ENCODE measurements at places on chromosomes 7 and 10. TPM values are rescaled to one million over a fixed set of nuclear protein-coding genes. Genes with fewer than 3 reads are reported as not detected.

Gene SKIDA1
- 0.85 TPM for total RNA-seq

Gene IRF5
- 13.4 TPM for total RNA-seq

Gene ZNF722
- total RNA-seq = not detected

Gene CPA1
- not detected for total RNA-seq

Gene TMEM270
- 0.22 TPM for total RNA-seq

Gene NKX1-2
- total RNA-seq = not detected

Gene OR2A12
- total RNA-seq = not detected

Gene GIMAP7
- not detected for total RNA-seq

Gene HMX2
- total RNA-seq = 0.23 TPM

Gene SLC18A3
- total RNA-seq = not detected

Gene AMZ1
- total RNA-seq = not detected

Gene TUBB8
- 0.16 TPM for total RNA-seq

Gene VWA2
- total RNA-seq = not detected

Gene KIAA1549
- 6.7 TPM for total RNA-seq

Gene PARG
- total RNA-seq = 20.2 TPM

Gene PON2
- 330 TPM for total RNA-seq

Gene SOSTDC1
- not detected for total RNA-seq

Gene CRHR2
- total RNA-seq = 0.05 TPM

Gene AKR1C8
- total RNA-seq = not detected

Gene SPDYE2
- total RNA-seq = not detected

Gene CALHM1
- total RNA-seq = not detected

Gene RTKN2
- 0.95 TPM for total RNA-seq

Gene ACTR3C
- not detected for total RNA-seq

Gene MAGI2
- 0.48 TPM for total RNA-seq

Gene TMEM176B
- total RNA-seq = 0.15 TPM

Gene VSTM2A
- not detected for total RNA-seq

Gene HOXA9
- 0.41 TPM for total RNA-seq

Gene HECW1
- 15.7 TPM for total RNA-seq

Gene LLCFC1
- not detected for total RNA-seq

Gene ACHE
- total RNA-seq = 2.1 TPM

Gene SPDYE9
- not detected for total RNA-seq

Gene LRRN3
- total RNA-seq = 0.04 TPM

Gene SAMD9
- 5.1 TPM for total RNA-seq

Gene COL28A1
- total RNA-seq = 0.98 TPM

Gene OIT3
- total RNA-seq = not detected

Gene PLEKHS1
- total RNA-seq = 0.06 TPM

Gene POT1
- 12.5 TPM for total RNA-seq

Gene NANOS1
- total RNA-seq = 3.6 TPM

Gene PPP1R17
- not detected for total RNA-seq

Gene MRC1
- total RNA-seq = not detected

Gene STAG3
- total RNA-seq = 0.23 TPM

Gene CDHR3
- 5.0 TPM for total RNA-seq

Gene SPDYE11
- not detected for total RNA-seq

Gene CYP26C1
- not detected for total RNA-seq

Gene SSC4D
- total RNA-seq = 0.73 TPM

Gene HTR7
- 0.13 TPM for total RNA-seq

Gene HNRNPF
- total RNA-seq = 335 TPM
